Suppressor macrophage (primary cell): ENCODE measurements at places on chromosomes 2 and 18.

GRCh38 chr2:55144922-55145820 is 86.9 kb downstream of the CLHC1 start:
- no peak for DNase-seq

DNA sequence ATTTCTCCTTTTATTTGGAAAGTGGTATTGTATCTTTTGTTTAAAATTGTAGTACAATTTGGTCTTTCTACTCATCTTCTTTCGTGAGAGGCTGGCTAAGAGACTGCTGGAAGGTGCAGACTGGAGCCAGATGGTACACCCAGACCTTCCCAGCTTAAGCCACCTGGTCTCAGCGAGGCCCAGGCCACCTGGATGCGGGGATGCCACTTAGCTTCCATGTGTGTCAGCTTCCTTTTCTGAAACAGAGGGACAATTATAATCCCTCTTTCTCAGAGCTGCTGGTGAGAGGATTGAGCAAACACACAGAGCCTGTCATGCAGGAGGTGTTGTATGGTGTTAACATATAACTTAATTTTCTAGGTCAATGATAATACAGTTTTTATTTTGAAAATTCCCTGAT is 17.4 kb downstream of the FARP2 start:
- DNase-seq, result no peak

DNA sequence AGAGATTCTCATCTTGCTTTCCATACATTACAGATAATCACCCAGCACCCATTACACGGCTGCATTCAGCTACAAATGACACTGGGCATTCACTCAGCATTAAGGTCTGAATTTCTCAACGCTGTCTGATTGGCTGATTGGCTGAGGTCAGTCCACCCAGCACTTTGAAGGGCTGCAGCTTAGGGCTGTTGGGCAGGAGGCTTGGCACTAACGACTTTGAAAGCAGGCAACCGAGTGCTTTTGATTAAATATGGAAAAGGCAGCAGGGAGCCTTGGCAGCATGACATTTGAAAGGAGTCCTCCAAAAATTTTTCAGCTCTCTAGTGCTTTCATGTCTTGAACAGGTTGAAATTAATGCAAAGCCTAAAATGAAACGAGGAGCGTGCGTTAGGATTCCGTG is 253.0 kb downstream of the DCDC2C start:
- no peak for DNase-seq

GRCh38 chr2:43225788-43226557 is 433 bp downstream of the ZFP36L2 start:
- DNase-seq, result peak; percentile 94
